ENCODE measurements at places on chromosomes 3 and 15.

- DNase-seq, result no peak
These were observed 2.8 kb downstream of the CHAC1 start for GRCh38 chr15:40955930-40956540.

GRCh38 chr15:56737791-56738190, 4.5 kb upstream of the ZNF280D start:
- DNase-seq, result no peak

GRCh38 chr3:101702726-101703125, 16.2 kb upstream of the RPL24 start:
- DNase-seq, result no peak

DNA sequence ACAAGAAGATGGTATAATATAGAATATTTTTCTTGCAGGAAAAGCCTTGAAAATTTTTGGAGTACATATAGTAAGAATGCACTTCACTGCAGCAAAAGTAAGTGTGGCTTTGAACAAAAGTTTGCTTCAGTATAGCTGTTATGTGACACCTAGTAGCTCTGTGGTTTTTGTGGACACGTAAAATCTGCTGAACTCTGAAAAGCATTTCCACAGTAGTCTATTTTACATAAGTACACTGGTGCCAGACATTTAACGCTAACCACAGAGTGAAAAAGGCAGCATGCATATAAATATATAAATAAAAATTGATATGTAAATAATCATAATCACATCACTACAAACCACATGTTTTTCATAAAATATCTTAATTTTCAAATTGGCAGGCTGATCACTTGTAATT, 39.8 kb downstream of the CGGBP1 start:
- DNase-seq, result no peak

GRCh38 chr15:55694652-55695150, 48.3 kb downstream of the PRTG start:
- DNase-seq, result no peak

DNA sequence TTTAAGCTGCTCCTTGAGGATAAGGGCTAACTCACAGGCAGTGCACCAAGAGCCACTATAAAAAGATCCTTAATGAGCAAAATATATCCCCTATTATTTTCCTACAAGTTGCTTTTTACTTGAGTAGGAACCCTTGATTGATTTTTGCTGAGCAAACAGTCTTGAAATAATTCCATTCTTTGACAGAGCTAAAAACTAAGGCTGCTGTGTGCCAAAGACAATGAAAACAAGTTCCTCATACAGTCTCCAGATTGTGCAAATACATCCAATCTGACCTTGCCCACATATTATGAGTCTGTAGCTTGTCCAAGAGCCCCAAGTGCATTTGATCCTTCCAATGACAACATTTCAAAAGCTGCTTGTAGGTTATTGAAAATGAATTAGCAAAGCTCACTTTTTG, 15.0 kb downstream of the PRKAR2A start:
- no peak for DNase-seq

DNA sequence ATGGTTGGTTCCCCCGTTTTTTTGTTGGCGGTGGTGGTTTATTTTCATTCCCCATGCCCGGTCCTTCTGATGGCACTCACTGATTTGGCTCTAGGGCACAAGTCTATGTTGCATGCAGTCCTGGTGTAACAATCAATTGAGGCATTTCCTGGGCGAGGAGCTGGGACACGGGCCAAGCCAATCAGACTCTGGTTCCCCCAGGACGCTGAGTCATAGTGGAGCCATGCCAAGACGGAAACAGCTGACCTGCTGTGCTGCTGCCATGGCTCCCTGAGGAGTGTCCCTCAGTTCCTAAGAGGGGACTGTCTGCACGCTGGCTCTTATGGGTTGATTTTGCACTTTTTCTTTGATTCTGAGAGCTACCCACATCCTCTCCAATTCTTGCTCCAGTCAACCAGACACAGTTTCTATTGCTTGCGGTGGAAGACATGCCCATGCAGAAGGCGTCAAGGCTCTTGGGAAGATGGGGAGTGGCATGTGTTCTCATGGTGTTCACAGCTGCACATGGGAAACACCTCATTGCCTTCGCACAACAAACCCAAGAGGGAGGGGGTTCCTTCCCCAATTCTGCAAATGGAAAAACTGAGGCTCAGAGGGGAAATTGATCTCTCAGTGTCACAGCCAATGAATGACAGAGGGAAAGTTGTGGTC, 28.3 kb upstream of the ALDH1L1 start:
- peak; percentile 81 for DNase-seq

DNA sequence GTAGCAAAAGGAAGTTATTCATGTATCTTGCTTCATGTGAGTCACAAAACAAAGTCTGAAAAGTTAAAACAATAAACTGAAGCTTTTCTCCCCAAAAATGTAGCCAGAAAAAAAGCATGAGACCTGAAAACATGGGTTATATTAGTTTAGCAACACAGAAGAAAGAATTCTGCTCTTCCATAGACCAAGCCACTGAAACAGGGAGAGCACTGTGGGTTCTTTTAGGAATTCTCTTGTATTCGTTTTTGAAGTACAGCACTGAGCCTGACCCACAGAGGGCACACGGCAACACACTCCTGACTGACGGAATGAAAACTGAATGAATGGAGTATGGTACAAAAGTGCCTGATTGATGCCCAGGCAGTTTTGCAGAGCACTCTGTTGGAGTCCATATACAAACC, 66.6 kb downstream of the TM4SF4 start:
- DNase-seq, result no peak

- no peak for DNase-seq
These were observed 42.1 kb downstream of the CTDSPL start for GRCh38 chr3:37903734-37904133.

DNA sequence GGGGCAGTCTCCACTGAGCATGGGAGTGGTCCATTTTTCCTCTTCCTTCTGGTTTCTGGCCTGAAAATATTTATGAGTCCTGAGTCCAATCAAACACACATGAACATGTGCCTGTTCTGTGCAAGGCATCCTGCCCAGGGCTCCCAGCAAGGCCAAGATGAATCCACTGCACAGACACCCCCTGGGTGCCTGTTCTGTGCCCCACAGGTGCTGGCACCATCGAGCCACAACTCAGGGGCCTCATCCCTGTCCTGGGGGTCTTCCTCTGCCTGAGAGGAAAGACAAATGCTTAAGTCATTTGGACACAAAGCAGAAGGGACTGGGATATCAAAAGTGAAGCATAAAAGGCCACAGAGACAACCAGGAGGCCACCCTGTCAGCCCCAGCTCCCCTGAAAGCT, 87.4 kb upstream of the IQSEC1 start:
- DNase-seq, result peak; percentile 29

DNA sequence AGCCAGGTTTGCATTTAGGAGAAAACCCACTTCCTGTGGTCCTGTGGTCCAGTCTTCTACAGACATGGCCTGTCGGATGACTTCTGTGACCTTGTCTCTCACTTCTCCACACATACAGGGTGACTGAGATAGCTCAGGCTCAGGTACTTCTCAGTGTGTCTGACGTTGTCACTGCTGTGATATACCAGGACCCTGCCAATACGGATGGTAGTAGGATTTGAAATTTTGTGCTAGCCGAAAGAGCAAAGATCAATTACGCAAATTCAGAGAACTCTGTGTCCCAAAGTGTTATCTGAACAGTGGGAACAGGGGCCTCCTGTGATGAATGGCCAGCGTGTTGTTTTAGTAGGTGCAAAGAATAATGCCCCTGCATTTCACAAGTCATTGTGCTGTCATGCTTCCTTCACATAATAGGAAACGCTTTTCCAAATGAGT, 128.9 kb downstream of the MCTP2 start:
- DNase-seq, result no peak

DNA sequence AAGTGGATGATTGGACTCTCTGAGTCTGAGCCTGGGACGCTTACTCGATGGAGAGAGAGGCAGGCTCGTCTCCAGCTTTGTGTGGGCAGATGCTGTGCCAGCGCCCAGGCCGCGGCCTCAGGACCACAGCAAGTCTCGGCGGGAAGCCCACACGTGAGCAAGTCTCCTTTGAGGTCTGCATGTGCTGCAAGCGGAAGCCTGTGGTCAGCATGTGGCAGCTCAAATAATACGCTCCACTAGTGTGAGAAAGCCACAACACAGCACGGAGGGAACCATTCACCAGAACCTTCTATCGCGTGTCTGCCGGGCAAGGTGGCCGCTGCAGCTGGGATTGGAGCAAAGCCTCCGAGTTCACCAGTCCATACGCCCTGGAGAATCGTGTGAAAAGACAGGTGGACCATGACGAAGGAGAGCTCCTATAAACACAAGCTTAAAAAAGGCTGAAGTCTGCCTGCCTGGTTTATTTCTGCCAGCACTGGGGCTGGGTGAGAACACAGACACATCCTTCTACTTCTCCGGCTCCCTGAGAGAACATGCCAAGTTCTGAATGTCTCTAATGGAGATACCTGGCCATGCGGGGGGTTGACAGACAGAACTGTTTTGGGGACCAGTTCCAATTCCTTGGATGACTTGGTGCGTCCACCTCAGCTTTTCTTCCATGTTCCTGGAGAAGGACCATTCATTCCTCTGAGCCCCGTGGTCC, 82.0 kb upstream of the LRIG1 start:
- DNase-seq, result no peak

DNA sequence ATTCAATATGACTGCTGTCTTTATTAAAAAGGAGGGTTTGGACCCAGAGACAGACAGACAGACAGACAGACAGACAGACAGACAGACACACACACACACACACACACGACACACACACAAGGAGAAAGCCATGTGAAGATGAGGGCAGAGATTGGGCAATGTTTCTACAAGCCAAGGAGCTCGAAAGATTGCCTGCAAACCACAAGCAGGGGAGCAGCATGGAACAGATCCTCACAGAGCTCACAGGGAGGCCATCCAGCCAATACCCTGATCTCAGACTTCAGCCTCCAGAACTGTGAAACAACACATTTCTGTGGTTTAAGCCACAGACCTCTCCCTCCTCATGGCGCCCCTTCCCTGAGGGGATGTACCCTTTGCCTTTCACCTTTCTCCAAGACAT, 35.8 kb upstream of the ABHD2 start:
- no peak for DNase-seq

- DNase-seq, result no peak
These were observed 30.9 kb downstream of the CDC25A start for GRCh38 chr3:48157202-48157840.

GRCh38 chr3:105362021-105362665, 4.6 kb upstream of the ALCAM start:
- no peak for DNase-seq

DNA sequence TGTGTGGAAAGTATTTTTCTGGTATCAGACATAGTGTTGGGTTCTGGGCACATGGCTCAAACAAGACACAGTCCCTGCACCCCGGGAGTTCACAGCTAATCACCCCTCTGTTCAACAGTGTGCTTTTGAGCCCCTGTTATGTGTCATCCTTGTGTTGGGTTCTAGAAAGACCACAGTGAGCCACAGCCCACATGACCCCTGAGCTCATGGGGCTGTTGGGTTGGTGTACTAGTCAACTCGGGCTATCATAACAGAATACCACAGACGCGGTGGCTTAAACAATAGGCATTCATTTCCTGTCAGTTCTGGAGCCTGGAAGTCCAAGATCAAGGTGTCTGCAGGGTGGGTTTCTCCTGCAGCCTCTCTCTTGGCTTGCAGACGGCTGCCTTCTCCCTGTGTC, 100.0 kb downstream of the DNAJB8 start:
- no peak for DNase-seq

- no peak for DNase-seq
These were observed 52.3 kb upstream of the BHLHE40 start for GRCh38 chr3:4926892-4927291.

DNA sequence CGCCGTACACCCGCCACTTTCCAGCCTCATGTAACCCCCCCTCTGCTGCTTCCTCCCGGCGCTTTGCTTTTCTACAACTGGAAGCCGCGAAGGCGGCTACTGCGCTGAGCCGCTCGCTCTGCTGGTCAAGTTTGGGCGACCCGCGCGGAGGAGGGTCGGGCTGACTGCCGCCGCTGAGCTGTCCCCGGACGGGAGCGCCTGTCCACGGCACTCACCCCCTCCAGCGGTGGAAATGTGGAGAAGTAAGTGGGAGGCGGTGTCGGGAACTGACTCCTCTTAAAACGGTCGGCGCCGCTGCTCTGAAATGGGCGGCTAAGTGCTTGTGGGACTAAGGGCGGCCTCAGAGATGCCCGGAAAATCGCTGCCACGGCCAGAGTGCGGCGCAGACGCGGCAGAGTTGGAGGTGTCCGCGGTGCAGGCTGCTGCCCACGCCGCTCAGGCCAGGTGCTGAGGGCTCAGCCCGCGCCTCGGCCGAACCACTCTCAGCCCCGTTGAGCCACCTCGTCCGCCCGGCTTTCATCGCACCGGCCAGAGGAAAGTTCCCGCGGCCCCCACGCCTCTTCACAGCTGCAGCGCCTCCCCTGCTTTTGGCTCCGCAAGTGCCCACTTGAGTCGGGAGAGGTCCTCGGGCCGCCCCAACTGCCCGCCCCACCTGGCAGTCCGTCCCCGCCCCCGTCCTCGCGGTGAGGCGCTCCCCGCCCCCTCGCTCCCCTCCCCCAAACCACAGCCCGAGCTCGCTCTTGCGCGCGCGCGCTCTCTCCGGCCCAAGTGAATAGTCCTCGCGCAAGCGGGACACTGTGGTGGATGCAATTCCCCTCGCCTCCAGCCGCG, at the start of gene EPHA6:
EPHA6 (plus strand) TSS at position 775 of the 831 bp plus-strand sequence.
- DNase-seq, result peak; percentile 80

DNA sequence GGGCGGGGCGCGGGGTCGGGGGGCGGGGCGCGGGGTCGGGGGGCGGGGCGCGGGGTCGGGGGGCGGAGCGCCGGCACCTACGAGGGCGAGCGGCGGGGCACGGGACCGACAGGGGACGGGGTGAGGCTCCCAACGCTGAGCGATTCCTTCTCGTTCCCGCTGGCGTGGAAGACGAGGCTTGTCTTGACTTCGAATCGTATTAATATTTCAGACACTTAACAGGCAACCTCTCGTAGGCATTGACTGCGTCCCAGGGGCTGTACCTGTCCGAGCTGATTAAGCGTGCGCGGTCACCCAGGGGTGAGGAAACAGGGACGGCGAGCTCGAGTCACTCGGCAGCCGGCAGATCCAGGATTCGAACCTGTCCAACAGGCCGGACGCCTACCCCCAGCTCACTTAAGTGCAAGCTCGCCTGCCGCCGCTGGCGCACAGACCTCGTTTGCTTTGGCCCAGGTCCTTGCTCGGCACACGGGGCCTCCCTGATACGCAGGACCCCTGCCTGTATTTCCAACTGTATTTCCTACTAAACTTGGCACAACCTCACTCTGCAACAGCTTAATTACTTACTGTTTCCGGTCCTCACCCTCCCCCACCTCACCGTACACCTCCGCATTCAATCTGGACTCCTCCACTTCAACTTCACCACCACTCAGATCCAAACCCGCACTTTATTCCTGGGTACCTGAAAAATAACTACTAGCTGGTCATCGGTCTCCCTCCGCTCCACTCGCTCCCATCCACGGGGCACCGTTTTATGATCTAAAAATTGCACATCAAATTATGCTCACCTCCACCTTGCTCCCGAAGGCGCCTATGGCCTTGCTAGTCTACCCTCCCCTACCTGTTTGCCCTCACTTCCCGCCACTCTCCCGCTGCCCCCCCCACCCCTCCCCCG, 722 bp upstream of the ZXDC start:
- DNase-seq, result peak; percentile 87

DNA sequence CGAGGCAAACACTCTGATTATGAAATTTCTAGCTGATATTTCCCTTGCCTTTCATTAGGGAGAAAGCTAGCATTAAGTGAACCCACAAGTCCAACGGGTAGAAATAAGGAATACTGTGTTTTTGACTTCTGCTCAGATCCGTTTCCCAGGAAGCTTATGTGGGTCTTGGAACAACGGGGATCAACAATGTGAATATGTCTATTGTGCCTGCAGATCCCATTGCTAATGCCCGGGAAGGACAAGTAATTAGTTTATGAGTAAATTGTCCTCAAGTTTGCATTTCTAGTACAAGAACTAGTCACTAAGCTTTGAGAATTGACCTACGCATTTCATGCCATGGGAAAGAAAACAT, 236.4 kb downstream of the UACA start:
- DNase-seq, result no peak
